ENCODE measurements at places on chromosomes 1 and 21.

DNA sequence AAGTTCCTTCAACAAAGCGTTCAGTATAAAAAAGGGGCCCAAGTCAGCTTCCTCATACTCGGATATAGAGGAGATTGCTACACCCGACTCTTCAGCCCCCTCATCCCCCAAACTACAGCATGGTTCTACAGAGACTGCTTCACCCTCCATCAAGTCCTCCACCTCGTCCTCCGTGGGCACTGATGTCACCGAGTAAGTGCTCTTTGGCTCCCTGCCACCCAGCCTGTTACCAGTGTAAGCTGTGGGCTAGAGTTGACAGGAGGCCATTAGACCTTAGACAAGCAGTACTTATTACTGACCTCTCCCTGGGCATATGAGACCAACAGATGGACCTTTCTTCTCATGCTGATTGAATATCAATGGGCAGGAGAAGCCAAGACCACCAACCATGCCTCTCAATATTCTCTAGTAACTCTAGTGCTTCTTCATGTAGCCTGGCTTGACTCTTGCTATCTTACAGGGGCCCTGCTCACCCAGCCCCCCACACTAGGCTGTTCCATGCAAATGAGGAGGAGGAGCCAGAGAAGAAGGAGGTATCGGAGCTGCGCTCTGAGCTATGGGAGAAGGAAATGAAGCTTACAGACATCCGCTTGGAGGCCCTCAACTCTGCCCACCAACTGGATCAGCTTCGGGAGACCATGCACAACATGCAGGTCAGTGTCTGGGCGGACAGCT is 20.9 kb upstream of the IPO9 start:
- DNase-seq = no peak

- DNase-seq = no peak
Measured at GRCh38 chr1:147722124-147722523, 38.3 kb downstream of the GJA5 start.

- DNase-seq = no peak
Measured at GRCh38 chr1:168379104-168379860, 98.6 kb downstream of the TBX19 start.

- no peak for DNase-seq
Measured at GRCh38 chr1:147238053-147238902, 4.2 kb upstream of the CHD1L start.

DNA sequence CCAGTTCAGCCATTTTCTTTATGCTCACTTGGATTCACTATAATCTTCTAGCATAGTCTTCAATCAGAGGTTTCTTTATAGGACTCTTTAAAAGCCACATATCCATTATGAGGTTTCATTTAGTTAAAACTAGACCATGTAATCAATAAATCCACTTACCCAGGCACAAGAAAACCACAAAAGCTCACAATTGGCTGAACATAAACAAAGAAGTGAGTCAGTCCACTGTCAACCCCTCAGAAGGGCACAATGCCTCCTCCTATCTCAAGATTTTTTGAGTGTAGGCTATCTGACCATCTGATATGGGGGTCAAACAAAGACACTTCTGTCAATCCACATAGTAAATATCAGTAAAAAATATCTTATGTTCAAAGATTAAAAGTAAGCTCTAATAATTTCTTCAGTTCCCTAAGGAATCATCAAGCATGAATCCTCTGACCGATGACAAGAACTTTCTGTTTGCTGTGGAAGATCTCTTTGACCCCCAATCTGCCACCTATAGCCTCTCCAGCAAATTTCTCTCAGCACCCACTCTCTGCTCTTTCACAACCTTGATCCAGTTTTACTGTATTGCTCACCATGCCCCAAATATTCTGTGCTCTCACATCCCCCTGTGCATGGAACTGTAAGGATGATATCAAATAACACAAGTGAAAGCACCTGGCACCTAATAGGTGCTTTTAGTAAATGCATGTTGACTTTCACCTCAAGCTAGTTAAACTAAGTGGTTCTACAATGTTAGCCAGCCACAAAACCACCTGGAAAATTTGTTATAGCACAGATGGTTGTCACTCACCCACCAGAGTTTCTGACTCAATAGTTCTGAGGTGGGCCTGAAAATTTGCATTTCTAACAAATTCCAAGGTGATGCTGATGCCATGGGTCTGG is 16.7 kb downstream of the RAB3B start:
- no peak for DNase-seq

- DNase-seq = no peak
Measured at GRCh38 chr1:182587666-182588499, 1.2 kb downstream of the RNASEL start.

DNA sequence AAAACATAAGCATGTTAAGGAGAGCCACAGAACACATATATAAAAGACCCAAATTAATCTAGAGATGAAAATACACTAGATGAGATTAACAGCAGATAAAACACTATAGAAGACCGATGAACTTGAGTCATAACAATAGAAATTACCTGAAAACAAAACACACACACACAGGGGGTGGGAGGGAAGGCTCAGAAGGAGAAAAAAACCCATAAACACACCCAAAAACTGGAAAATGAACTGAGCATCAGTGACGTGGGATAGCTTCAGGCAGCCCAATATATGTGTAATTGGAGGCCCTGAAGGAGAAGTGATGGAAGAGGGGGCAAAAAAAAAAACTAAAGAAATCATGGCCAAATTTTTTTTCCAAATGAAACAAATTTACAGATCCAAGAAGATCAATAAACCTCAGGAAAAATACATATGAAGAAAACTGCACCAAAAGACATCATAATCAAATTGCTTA is 11.4 kb downstream of the ALDH9A1 start:
- no peak for DNase-seq

DNA sequence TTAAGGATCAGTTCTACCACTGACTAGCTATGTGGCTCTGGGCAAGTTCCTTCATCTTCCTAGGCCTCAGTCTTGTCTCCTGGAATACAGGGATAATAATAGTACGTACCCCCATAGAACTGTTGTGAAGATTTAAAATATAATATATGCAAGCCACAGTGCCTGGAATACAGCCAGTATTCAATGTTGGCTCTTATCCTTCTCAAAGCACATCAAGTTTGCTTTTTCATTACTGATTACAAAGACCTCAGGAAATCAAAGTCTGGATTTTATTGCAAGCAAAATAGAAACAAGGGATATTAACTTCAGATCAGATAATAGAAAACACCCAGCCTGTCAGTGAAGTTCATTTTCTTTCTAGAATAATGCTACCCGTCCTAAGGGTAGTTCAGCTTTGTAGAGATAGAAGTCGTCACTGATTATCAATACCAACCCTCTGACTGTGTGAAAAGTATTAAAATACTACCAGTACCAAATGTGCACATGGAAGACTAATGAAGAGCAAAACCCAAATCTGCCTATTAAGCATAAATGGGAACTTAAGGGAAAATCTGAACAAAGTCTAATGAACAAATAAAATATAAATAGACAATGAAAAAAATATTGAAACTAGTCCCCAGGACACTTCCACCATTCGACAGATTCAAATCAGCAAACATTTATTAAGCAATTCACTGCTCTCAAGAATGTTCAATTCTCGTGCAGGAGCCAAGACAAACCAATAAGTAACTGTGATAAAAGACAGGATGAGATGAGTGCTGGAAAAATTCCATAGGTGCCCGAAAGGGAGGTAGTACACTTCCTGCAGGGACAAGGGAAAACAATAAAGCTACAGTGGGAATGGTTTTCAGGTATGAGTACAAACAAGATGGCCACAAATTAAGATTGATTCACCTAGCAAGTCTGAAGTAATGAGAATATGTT is 206.2 kb downstream of the SMYD3 start:
- DNase-seq = no peak

DNA sequence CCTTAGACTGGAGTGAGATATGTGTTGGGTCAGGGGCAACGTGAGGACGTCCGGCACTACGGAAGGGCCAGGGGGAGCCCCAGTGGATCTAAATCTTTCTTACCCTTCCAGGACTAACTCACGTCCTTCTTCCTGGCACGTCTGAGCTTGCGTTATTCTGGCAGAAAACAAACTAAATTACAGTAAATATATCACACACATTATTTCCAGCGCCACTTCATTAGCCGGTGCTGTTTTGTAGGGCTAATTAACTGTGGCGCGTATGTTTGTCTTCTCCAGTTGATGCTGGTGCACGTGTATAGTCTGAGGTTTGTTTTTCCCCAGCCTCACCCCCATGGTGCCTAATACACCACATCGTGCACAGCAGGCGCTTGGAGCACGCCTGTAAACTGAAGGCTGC is 59.2 kb downstream of the TLR5 start:
- no peak for DNase-seq

- no peak for DNase-seq
Measured at GRCh38 chr1:43492826-43493225, 37.9 kb upstream of the PTPRF start.

DNA sequence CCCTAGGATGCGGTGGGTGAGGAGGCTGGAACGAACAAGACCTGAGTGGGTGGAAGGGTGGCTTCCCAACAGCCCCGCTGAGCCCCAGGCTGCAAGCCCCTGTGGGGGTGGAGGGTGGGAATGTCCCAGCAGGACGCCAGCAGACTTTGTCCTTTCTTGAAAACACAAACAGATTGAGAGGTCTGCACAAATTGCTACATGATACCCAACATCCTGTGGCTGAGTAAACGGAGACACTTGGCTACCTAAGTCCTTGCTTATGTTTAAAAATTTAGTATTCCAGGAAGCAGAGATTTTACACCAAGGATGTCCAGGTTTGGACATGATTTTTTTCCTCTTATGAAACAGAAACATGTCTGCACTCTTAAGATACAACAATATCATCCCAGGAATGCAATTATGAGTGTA is 11.8 kb upstream of the F3 start:
- DNase-seq = no peak

DNA sequence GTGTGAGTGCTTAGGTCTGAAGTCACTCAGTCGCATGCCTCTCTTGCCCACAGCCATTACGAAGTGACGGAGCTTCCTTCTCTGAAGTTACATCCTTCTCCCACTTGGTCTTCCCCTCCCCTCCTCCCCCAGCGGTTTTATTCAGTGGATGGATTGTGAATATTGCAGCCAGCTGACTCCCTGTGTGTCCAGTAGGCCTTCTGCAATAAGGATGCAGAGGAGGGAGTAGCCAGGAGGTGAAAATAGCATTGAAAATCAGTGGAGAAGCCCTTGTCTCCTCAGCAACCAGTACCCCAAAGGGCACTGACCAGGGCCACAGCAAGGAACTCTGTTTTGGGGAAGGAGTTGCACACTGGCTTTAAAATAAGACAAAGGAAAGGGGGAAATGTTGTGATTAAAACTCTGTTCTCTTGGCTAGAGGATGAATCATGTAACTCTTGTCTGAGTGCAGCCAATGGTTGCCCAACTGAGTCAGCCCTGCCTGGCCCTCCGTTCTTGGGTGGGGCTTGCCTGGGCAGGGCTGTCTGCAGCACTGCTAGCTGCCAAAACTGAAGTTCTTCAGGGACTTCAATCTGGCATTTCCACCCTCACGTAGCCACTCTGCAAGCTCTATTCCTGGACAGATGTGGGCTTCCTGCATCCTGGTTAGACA is 4.3 kb downstream of the S100A10 start:
- no peak for DNase-seq

DNA sequence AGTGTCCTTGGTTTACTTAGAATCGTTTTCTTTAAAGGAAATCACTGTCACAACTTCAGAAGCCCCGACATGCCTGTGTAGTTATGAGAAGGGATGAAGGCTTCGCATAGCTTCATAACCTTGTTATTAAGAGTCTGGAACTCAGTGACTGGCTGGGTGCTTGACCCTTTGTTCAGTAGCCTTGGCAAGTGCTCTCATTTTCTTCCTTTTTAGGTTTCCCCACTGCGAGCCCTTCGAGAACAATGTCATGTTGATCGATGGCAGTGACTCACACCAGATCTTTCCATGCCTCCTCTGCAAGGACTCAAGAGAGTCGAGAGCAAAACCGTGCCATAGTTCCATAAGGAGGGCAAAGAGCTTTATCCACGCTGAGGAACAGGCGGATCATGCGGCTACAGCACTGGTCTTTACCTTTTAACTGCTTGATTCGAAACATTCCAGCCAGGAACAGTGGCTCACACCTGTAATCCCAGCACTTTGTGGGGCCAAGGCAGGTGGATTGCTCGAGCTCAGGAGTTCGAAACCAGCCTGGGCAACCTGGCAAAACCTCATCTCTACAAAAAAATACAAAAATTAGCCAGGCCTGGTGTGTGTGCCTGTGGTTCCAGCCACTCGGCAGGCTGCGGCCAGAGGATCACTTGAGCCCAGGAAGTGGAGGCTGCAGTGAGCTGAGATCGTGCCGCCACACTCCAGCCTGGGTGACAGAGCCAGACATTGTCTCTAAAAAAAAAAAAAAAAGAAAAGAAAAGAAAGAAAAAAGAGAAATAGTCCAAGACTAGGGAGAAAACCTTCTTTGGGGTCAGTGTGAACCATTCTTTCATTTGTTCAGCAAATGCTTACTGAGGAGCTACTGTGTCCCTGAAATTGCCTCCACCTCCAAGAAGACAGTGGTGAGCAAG is 95.4 kb upstream of the ERRFI1 start:
- DNase-seq = no peak

DNA sequence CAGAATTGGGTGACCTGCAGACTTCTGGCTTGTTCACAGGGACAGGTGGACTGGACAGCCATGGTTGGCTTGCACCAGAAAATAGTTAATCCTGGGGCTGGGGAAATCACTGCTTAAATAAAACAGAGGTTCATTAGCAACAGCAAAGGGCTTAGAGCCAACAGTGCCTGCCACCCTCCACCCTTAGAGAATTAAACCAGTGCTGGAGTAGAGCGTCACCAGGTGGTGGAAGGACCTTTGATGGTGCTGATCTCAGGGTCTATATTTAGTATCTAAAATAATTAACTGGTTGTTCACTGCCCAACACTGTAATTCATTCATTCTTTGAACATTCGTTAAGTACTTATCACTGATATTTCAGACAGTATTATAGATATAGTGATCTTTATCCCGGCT is 34.7 kb upstream of the PDE9A start:
- no peak for DNase-seq

GRCh38 chr1:245972476-245972875 is 534.6 kb downstream of the SMYD3 start:
- DNase-seq = no peak

- peak; percentile 31 for DNase-seq
Measured at GRCh38 chr1:111471012-111471411, 2.8 kb upstream of the C1orf162 start.

DNA sequence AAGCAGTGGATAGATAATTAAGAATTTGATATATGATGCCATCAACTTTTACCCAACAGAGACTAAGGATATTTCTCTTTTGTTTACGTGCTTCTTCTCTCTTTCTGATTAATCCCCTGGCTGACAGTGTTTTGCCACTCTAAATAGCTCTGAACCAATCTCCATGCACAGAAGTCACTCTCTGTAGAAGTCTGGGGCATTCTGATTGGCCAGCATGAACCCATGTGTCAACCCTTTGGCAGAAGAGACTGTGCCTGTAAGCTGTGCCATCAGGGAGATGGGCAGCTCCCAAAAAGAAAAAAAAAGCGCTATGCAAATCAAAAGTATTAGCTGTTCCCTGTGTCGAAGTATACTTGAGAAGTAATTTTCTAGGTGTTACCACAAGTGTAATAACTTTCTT is 34.1 kb upstream of the NRIP1 start:
- DNase-seq = no peak

Measured in stimulated activated CD4-positive, alpha-beta T cell treated with anti-CD3 and anti-CD28 coated beads, Interleukin-1b, Interleukin-23, amount 100 ng/mL, for 1 hour (primary cell).